Tibial nerve (tissue), 4 donors: ENCODE measurements at places on chromosomes 12 and 14. TPM values are rescaled to one million over a fixed set of nuclear protein-coding genes. Genes with fewer than 3 reads are reported as not detected.

The CLEC1B gene
- total RNA-seq = not detected

The NPAS3 gene
- total RNA-seq = 3.9 TPM

The SLC25A21 gene
- total RNA-seq = 0.42 TPM

The WNT5B gene
- total RNA-seq = 11.7 TPM

The KRT74 gene
- total RNA-seq = not detected

The KRT77 gene
- total RNA-seq = not detected

The PIP4P1 gene
- 29.6 TPM for total RNA-seq

The VDR gene
- total RNA-seq = 0.87 TPM

The AKAP3 gene
- total RNA-seq = 0.63 TPM

The CMKLR1 gene
- 15.3 TPM for total RNA-seq

The ZNF26 gene
- 30.8 TPM for total RNA-seq

The PMEL gene
- not detected for total RNA-seq

The FLVCR2 gene
- total RNA-seq = 69.9 TPM

The TAS2R42 gene
- not detected for total RNA-seq

The ADAM21 gene
- not detected for total RNA-seq

The HRK gene
- 0.21 TPM for total RNA-seq

The AQP6 gene
- total RNA-seq = 0.39 TPM

The RBP5 gene
- 0.78 TPM for total RNA-seq

The KLRK1 gene
- 0.60 TPM for total RNA-seq

The EGLN3 gene
- 8.4 TPM for total RNA-seq

The KRT83 gene
- not detected for total RNA-seq

The OTUB2 gene
- total RNA-seq = 0.60 TPM

The PPM1H gene
- 0.90 TPM for total RNA-seq

The FSCB gene
- 0.42 TPM for total RNA-seq

The PYGL gene
- total RNA-seq = 112 TPM
